Kidney epithelial cell (primary cell): ENCODE measurements at places on chromosomes 5 and 9.

GRCh38 chr9:81634915-81635516 is 54.3 kb downstream of the TLE1 start:
- no peak for DNase-seq

- DNase-seq, result no peak
Measured at GRCh38 chr9:101201630-101202029, 173.1 kb downstream of the PLPPR1 start.

DNA sequence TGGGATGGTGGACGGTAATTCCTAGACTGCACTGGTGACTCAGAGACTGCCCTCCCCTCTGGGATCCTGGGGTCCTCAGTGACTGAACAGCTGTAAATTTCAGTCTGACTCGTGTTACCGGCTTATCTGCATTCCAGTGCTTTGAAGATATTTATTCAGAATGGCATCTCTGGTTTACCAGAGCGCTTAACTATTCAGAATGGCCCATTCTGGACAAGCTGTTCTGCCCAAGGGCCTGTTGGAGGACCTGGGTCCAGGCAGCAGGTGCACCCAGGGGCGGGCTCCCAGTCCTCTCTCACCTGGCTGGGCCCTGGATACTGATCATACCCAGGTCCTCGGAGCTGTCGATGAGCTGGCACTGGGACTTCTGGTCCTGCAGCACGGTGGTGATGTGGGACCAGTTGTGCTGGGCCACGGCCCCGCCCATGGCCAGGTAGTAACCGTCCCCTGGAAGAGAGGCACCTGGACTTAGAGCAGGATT is 48.0 kb downstream of the SARDH start:
- DNase-seq, result peak; percentile 23

DNA sequence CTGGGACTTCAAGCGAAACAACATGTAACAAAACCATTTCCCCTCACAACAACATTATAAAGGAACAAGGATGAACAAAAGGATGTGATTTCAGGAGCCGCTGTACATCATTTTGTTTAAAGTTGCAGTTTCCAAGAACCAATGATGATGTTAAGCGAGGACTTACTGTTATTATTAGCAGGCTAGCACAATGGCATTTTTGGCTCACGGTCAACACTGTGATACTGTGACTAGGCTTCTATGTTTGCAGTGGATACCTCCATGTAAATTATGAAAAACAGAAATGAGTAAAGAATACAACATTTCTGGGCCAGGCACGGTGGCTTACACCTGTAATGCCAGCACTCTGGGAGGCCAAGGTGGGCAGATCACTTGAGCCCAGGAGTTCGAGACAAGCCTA is 113.0 kb downstream of the AUH start:
- DNase-seq, result no peak

DNA sequence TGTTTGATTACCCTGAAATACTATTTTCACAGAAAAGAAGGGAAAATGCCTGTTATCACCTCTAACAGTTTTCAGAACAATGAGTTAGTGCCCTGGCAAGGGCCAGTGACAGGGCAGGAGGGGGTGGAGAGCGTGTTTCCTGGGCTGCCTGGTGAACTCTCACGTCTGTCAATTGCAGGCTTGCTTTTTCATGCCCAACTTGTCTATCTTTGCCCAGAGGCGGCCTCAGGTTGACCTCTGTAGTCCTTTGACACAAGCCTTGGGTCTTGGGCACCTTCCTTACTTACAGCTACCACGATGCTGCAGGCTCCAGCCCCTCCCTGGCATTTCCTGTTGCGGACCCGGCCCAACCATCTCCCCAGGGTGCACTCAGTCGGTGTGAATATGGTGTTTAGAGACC is 2.2 kb upstream of the CEL start:
- no peak for DNase-seq

- DNase-seq, result no peak
Measured at GRCh38 chr5:175696139-175696854, 38.4 kb downstream of the HRH2 start.

DNA sequence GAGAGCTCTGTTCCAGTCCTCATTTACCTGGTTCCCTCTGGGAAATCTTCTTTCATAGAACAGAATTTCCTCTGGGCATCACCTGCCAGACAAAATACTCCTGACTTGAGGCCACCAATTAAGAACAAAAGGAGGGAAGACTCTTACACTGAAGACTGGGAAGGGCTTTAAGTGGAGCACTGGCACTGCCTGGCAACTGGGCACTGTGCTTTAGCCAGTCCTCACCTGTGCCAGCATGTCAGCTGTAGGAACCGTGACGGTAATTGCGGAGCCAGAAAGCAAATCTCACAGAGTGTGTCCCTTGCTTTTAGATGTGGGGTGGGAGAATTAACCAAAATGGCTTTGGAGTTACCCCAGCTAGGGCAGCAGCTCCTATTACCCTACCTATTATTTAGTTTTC is 40.6 kb downstream of the FAM219A start:
- no peak for DNase-seq

DNA sequence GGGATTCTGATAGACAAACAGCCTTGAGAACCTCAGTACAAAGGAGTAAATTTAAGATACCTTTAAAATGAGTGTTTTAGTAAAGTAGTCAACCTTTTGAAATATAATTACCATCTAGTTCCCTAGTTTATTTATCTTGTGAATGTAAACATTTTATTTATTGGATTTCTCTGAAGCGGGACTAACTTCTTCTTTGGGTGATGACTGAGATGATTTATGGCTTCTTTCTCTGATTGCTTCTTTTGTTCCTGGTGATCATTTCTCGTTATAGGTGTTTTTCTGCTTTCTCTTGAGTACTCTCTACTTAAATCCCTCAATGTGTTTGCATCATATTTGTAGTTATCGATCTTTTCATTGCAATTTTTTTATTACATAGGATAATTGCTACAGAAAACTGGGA is 33.2 kb downstream of the PRDM6 start:
- DNase-seq, result no peak

DNA sequence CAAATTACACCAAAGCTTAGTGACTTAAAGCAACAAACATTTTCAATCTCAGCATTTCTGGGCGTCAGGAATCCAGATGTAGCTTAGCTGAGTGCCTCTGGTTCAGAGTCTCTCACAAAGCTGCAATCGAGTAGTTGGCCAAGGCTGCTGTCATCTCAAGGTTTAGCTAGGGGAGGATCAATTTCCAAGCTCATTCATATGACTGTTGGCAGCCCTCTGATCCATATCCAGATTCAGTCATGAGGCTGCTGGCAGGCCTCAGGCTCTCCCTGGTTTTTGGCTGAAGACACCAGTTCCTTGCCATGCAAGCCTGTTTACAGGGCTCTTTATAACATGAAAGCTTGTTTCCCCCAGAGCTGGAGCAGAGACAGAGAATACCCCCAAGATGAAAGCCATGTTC is 419.5 kb upstream of the TLE4 start:
- DNase-seq, result no peak

- DNase-seq, result no peak
Measured at GRCh38 chr5:35476797-35477196, 140.9 kb upstream of the SPEF2 start.

- no peak for DNase-seq
Measured at GRCh38 chr5:9099689-9100088, 446.2 kb downstream of the SEMA5A start.

GRCh38 chr5:116938488-116938887 is 363.9 kb upstream of the SEMA6A start:
- no peak for DNase-seq

DNA sequence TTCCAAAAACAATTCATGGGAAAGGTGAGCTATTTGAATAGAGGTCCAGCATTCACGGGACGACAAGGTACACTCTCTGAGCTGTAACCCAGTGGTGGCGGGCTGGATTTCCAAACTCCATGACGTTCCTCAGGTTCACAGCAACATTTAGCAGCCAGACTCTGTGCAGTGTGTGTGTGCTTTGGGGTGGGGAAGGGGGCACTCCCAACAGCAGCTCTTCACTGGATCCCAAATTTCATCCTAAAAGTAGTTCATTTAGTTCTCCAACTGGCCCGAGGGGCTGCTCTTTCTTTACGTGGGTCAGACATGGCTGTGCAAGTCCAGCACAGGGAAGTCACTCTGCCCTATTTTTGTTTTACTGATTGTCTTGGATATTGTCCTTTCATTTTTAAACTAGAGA is 98.0 kb upstream of the IRX2 start:
- no peak for DNase-seq

DNA sequence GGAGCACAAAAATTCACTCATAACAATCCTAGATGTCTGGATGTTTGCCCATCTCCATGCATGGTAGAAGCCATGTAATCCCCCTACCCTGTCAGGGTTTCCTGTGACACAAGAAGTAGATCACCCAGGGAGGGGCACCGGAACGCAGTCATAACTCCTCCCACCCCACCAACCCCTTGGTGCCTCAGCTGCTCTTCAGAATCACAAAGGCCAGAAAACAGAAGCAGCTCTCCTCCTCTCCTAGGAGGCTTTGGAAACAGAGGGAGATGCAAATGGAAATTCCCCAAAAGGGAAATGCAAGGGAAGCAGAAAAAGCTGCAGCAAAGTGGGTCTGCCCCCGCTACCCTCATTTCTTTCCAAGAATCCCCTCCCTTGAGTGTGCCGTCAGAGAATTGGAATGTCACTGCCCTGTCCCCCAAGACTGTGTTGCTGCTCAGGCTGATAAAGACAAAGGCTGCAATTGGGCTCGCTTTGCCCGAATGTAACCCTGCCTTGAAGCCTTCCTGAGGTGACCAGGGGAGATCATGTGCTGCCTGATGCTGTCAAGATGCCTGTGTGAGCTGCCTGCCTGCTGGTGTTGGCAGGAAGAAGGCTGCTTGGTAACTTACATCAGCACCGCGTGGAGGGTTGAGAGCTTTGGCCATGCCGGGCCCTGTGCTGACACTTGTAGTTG is 65.5 kb upstream of the ABCA1 start:
- no peak for DNase-seq

- peak; percentile 49 for DNase-seq
Measured at GRCh38 chr5:159456722-159457465, 126.6 kb upstream of the IL12B start.

DNA sequence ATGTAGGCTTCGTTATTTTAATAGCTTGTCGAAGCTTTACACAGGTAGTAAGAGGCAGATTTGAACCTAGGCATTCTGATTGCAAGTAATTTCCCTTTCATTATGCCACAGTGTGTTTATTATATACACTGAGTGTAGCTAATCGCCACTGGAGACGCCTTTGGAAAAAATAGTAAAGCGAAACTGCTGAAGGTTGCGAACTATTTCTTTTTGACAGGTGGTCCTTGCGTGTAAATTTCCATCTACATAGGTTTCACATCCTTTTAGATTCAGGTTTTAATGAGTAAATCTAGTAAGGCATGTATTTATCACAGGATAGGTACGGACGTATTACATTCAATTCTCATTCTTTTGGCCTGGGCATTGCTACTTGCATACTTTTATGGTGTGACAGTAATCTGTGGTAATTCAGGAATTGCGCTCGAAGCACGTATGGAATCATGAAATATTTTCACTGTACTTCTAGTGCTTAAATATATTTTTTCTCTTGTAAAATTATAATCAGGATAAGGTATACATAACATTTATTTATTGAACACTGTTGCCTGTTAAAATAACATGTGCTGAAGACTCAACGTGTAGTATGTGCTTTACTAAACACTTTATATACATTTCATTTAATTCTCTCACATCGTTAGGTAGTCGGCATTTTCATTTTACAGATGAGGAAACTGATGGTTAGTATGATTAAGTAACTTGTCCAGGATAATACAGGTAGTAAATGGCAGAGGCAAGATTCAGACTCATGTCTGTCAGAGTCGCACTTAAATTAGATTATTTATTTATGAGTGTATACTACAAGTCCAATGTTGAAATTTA is 1.8 kb downstream of the MARCHF6 start:
- no peak for DNase-seq
